ENCODE measurements at places on chromosomes 2 and 18.

- no peak for DNase-seq
Measured at GRCh38 chr2:158031371-158031770, 70.3 kb upstream of the UPP2 start.

GRCh38 chr2:21646345-21646744, 522.6 kb downstream of the TDRD15 start:
- DNase-seq: no peak

DNA sequence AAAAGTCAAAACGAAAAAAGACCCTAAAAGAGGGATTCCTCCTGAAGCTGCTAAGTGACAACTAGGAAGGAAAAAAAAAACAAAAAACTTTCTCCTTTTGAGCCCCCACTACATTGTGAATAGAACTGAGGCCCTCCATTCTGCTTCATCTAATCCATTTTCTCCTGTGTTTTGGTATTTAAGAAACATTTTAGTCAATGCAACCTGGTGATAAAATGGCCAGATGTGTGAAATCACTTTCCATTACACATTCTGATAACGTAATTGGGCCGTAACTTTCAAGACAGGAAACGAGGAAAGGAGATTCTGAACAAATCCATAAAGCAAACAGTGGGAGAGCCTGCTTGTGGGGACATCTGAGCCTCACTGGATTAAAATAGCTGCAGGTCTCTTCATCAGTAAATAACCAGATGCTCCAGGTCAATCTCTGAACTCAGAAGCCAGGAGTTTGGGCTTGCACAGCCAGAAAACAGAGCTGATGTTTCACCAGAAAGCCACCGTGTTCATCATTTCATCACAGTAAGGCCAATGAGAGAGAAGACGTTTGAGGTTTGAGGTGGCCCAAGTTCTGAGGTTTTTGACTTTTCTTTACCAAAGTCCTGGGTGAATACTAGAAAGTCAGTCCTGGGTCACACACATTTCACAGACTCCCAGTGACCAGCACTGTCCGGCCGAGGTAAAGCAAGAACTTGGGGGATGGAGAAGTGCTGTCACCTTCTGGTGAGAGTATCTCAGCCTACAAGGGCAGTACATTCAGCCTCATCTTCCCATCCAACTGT, 47.8 kb downstream of the TGFA start:
- DNase-seq: no peak

GRCh38 chr2:206423147-206423546, 20.2 kb upstream of the ADAM23 start:
- DNase-seq: no peak

DNA sequence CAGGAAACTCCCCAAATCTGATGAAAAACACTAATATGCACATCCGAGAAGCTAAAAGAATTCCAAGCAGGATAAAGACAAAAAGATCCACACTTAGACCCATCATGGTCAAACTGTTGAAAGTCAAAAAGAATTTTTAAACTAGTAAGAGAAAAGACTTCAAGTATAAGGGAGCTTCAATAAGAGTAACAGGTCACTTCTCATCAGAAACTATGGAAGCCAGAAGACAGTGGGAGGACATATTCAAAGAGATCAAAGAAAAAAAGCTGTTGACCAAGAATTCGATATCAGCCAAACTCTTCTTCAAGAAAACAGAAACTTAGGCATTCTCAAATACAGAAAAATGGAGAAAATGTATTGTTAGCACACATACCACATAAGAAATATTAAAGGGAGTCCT, 50.4 kb downstream of the ZC3H8 start:
- no peak for DNase-seq

DNA sequence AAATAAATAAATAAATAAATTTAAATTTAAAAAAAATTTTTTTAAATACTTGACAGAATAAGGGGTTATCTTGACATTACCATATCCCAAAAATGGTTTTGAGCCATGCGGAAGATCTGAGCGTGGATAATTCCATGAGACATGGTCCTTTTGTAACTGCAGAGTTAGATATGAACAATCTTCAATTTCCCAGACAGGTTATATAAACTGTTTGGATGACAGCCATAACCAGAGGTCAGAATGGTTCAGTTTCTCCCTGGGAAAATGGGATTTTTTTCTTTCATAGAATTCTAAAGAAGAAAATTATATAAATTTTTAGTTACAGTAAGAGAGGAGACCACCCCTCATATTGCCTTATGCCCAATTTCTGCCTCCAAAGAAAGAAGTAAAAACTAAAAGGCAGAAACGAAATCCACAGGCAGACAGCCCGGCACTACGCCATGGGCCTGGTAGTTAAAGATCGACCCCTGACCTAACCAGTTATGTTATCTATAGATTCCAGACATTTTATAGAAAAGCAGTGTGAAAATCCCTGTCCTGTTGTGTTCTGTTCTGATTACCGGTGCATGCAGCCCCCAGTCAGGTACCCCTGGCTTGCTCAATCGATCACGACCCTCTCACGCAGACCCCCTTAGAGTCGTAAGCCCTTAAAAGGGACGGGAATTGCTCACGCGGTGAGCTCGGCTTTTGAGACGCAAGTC, 3.0 kb downstream of the GALM start:
- no peak for DNase-seq

DNA sequence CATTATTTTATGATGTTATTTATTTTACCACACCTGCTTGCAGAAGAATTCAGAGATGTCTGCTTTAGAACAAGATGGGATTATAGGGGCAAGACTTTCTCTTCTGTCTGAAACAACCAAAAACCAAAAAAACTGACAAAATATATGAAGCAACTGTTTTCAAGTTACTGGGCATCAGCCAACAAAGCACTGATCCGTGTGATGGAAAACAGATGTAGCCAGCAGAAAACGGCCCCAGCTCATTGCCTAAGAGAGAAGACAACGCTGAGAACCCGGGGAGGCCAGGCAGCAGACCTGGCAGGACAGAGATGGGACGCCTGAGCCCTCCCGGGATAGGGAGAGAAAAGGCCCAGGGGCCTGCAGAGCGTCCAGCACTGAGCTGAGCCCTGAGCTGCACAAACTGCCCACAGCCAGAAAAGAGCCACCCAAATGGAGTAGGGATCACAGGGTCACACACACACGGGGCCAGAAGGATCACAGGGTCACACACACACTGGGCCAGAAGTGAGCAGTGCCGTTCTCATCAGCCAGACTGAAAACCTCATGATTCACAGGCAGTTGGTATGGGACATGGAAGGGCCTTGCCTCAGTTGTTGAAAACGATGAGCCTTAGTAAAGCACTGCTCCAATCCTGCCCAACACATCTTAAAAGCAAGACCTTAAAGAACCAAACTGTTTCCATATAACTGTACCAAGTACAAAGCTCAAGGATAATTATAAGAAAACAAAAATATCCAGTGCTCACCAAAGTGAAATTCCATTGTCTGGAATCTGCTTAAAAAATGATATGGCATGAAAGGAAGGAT, 12.1 kb downstream of the PXDN start:
- DNase-seq: no peak

- no peak for DNase-seq
Measured at GRCh38 chr2:30235008-30235655, 3.8 kb downstream of the LBH start.

GRCh38 chr2:1625281-1626001, 118.9 kb downstream of the PXDN start:
- DNase-seq: no peak

- DNase-seq: no peak
Measured at GRCh38 chr2:216810399-216811160, 49.3 kb downstream of the TNP1 start.

DNA sequence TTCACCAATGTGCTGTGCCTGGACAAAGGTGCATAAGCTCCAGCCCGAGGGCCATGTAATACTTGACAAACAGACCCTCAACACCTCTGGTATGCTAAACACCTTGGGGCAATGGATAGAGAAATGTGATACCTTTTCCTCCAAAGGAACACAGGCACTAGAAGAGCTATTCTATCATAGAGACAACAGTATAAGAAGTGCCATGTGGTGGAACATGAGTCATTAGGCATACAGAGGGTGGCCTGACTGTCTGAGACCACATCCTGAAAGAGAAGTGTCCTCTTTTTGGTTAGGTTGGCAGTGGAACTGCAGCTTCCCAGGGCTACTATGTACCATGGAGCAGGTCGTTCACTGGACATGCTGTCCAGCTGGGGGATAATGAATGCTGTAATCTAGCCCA, 153.9 kb downstream of the INSIG2 start:
- no peak for DNase-seq

- DNase-seq: no peak
Measured at GRCh38 chr2:46239847-46240181, 57.4 kb upstream of the EPAS1 start.

DNA sequence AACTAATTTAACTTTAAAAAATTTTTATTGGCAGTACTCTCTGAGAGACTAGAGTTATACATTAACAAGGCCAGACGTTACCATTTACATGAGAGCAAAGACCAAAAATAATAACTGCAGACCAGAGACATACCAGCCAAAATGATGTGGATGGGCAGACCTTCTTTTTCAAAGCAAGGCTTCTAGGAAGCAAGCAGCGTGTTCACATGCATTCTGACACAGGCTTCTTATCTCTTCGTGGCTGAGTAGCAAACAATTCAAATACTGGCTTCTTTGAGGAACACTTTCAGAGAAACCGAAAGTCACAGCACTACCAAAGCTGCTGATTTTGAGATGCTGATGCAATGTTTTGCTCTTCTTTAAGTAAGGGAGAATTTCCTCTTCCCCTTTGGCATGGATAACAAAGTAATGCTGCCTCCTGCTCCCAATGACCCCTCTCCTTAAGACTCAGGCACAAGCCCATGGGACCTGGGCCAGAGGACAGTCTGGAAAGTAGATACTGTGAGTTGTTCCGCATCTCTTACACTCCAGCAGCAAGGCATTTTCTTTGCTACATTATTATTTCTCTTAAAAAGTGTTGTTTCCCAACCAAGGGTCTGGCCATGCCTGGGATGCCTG, 181.9 kb downstream of the MREG start:
- DNase-seq: no peak

DNA sequence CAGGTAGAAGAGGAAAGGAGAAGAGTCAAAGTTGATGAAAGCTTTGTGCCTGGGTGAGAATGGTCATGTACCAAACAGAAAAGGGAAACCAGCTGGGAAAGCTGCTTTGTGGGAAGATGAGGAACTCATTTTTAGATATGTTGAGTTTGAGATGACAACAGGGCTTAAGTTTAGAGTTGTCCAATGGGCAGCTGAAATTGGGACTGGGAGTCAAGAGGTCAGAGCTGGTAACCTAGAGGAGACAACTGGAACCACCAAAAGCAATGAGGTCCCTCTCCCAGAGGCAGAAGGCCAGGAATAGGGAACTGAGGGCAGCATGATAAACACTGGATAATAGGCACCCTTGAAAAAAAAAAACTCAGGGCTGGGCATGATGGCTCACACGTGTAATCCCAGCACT, 48.8 kb downstream of the SLC4A1AP start:
- no peak for DNase-seq

DNA sequence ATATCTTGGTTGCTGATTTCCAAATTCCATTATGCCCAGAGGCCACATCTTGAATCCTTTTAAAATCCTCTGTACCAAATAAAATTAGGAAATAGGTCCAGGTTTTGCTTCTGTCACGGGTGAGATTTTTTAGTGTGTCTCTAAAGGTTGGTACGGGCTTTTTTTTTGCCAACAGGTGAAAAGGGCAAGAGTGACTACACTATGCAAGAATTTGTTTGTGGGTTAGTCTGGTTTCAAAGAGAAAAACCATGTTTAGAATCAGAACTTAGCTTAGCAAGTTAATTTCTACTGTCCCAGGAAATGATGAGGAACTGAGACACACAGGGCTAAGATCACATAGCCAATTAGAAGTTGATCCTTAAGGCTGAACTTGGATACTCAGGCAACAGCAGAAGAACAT, 41.7 kb downstream of the POLR1A start:
- DNase-seq: no peak

DNA sequence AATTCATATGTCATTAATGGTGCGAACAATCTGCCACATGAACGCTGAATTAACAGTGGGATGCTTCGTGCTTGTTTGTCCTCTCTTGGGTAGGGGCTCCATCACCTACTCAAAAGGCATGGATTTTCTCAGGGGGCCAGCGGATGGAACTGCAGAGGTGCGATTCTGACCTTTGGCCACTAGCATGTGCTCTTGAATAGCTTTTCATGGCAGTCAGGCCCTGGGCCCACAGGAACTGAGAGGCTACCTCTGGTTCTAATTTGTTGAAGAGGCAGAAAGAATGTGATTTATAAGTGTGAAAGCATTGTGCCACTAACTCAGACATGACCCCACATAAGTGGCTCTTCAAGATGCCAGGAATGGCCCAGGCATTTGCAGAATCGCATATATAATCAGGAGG, 283.2 kb downstream of the INSIG2 start:
- DNase-seq: no peak

DNA sequence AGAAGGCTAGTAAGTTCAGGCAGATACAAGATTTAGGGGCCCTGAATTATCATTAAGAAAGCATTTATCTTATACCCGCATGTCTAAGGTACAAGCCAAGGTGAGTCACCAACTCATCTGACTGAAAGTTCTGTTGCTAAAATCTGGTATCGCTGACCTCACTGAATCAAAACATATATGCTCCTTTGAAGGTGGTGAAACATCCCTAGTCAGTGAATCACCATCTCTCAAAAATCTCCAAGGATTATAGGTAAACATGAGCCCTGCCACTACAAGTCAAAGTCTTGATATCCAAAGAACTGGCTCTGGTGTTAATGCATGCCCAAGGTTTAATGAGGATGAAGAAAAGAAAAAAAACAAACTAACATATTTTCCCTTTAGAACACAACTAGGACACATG, 43.5 kb downstream of the IRS1 start:
- no peak for DNase-seq

GRCh38 chr2:16614314-16614860, 51.2 kb downstream of the CYRIA start:
- no peak for DNase-seq

DNA sequence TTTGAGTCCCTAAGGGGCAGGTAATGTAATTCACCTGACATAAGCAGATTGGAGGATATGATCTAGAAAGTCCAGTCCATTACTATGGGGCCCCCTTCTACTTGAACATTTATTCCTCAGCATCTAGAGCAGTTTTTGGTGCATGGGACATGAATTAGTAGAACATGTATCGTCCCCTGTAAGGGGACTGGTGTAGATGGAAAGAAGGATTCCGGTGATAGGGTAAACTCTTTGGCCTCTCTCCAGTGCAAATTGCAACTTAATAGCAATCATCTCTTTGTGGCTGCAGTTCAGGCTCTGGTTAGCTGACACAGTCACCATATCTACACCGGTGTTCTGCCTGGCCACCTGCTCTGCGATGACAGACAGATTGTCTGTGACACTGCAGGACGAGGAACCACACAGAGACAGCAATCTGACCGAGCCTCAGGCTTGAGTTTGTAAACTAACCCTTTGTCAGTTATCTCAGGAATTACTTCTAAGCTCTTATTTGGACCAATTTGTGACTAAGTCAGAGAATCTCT, 6.4 kb upstream of the SLC8A1 start:
- DNase-seq: no peak

All from esophagus squamous epithelium (tissue), 5 donors.